ENCODE measurements at places on chromosomes 1 and 21. TPM values are rescaled to one million over a fixed set of nuclear protein-coding genes. Genes with fewer than 3 reads are reported as not detected.

The IQCC gene
- 0.41 TPM for total RNA-seq

The ZNF648 gene
- not detected for total RNA-seq

The MEX3A gene
- total RNA-seq = 0.90 TPM

The TNFSF4 gene
- total RNA-seq = 0.49 TPM

The BCL2L15 gene
- not detected for total RNA-seq

The PHTF1 gene
- 59.4 TPM for total RNA-seq

The FALEC gene
- total RNA-seq = not detected

The RC3H1 gene
- 35.7 TPM for total RNA-seq

The KIF26B gene
- total RNA-seq = 20.9 TPM

The RGS4 gene
- total RNA-seq = 255 TPM

The HRNR gene
- total RNA-seq = not detected
